Stimulated activated naive CD4-positive, alpha-beta T cell treated with Interleukin-2 at 50 U/mL for 16 hours (primary cell): ENCODE measurements at places on chromosomes 7 and 10.

- DNase-seq: no peak
Observed at GRCh38 chr7:80924090-80924489, 5.2 kb upstream of the SEMA3C start.

DNA sequence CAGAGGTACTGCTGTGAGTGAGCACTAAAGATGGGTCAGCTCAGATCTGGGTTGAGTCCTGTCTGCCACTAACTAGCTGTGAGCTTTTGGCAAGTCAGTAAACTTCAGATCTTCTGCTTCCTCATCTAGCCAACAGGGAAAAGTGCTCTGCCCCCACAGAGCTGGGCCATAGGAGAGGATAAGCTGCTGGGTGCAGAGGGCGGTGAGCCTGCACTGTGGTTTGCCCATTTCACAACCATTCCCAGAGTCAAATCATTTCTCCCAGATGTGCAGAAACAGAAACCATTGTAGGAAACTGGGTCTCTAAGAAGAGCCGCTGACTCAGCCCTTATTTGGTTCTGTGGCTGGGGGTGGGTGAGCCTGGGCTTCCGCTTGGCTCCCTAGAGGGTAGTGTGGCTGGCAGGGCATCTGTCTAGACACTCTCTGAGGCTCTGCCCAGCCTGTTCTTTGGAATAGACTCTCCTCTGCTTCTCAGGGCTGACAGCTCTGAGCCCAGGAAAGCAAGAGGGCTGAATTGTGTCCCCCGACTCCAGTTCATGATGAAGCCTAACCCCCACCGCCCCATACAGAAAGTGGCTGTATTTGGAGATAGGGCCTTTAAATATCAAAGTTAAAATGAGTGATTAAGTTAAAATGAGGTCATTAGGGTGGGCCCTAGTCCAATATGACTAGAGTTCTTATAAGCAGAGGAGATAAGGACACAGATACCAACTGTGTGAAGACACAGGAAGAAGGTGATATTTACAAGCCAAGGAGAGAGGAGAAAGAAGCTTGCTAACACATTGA is 29.5 kb upstream of the ARHGAP22 start:
- no peak for DNase-seq

GRCh38 chr7:17532861-17533404 is 234.5 kb downstream of the AHR start:
- DNase-seq: no peak

GRCh38 chr10:124012583-124012982 is 80.8 kb downstream of the CHST15 start:
- no peak for DNase-seq

GRCh38 chr10:7117806-7118674 is 292.8 kb downstream of the SFMBT2 start:
- no peak for DNase-seq

- DNase-seq: no peak
Observed at GRCh38 chr10:5532307-5532605, 7.5 kb downstream of the CALML3 start.

DNA sequence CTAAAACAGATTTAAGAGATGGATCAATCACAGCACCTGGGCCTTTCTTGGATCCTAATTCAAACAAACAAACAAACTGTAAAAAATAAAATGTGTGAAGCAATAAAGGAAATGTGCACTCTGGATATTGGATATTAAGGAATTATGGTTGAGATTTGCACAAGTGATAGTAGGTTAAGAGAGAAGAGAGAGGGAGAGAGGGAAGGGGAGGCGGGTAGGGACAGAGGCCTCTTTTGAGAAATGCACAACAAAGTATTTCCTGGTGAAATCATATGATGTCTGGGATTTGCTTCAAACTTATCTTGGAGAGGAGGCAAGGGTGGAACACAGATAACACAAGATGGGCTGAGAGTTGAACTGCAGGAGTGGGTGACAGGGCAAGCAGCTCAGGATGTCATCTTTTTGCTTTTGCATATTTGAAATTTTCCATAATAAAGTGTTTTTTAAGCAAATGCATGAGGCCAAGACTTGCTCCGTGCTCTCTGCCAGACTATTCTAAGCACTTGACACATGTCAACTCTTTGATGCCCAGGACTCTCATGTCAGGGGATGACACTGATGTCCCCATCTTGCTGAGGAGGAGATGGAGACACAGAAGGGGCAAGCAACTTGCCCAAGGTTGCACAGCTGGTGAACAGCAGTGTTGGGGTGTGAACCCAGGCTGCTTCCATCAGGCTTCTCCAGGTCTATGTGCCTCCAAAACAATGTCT is 9.1 kb upstream of the AEBP1 start:
- no peak for DNase-seq

DNA sequence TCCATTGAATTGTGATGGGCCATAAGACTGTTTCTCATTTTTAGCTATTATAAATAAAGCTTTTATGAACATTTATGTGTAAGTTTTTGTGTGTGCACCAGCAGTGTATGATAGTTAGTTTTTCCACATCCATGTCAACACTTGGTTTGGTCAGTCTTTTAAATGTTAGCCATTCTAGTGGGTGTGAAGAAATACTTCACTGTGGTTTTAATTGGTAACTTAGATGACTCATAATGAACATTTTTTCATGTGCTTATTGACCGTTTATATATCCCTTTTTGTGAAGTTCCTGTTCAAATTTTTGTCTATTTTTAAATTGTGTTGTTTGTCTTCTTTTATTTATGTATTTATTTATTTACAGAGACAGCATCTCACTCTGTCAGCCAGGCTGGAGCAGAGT is 23.6 kb upstream of the PDK4 start:
- DNase-seq: no peak

- DNase-seq: no peak
Observed at GRCh38 chr10:86350897-86351296, 15.7 kb downstream of the GRID1 start.

GRCh38 chr10:100065084-100065660 is 16.5 kb downstream of the CPN1 start:
- no peak for DNase-seq

DNA sequence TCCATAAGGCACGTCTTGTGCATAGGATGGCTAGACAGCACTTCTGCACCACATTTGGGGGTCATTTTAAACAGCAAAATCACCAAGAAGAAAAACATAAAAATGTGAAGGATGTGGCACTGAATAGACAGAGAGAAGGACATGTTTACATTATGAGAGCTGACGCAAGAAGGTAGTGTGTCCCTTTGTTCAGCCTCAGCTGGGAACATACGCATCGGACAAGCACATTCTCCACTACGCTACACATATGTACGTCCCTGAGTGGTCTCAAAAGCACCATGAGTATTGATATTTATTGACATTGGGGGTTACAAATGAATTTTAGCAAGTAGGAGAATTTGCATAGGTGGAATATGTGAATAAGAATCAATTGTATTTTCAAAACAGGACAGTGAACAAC is 20.2 kb downstream of the DDC start:
- DNase-seq: no peak

GRCh38 chr10:96608805-96609204 is 22.0 kb upstream of the TM9SF3 start:
- DNase-seq: no peak

DNA sequence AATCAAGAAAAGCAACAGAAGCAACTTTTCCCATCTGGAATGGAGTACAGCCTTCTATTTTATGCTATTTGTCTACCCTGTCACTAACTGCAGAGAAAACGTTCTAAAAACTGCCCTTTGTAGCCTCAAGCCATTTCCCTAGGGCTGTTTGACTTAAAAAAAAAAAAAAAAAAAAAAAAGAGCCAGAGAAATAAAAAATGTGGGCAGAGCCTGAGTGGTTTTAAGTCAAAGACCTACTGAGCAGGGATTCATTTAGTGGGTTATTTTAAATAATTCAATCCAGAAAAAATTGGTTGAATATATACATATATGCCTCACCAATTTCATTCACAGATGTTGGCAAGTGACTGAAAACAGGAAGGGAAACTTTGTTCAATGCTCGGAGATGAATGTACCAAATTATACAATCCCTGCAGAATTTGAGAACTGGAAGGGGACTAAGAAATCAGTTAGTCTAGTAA is 75.2 kb downstream of the PPP1R3C start:
- DNase-seq: no peak

GRCh38 chr7:22610951-22611757 is 111.2 kb upstream of the STEAP1B start:
- DNase-seq: no peak

GRCh38 chr10:122078965-122079795 is 90.2 kb downstream of the TACC2 start:
- DNase-seq: no peak

DNA sequence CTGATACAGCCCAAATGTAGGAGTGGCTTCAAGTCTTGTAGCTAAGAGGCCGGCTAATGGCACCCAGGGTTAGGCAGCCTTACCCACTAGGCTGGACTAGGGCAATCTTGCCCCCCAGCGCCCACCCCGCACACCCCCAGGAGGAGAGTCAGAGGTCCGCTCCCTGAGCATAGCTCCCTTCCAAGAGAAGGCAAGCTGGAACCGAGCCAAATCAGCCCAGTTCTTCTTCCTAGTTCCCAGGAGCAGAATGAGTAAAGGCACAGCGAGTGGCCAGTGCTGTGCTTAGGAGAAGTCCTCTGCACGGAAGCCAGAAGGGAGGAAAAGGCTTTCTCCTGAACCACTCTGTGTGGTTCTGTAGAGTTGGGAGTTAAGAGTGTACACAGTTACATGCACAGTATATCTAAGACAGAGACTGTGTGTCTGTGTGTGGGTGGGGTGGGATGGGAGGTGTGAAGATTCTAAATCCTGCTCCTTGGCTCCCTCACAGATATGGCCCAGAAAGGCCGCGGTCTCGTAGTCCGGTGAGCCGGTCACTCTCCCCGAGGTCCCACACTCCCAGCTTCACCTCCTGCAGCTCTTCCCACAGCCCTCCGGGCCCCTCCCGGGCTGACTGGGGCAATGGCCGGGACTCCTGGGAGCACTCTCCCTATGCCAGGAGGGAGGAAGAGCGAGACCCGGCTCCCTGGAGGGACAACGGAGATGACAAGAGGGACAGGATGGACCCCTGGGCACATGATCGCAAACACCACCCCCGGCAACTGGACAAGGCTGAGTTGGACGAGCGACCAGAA is 59.7 kb upstream of the PDCD4 start:
- DNase-seq: no peak

- DNase-seq: no peak
Observed at GRCh38 chr10:31288962-31289361, 30.1 kb upstream of the ZEB1 start.

GRCh38 chr7:44153948-44154335 is 12.8 kb upstream of the MYL7 start:
- DNase-seq: no peak

GRCh38 chr10:88525371-88526069 is 57.6 kb downstream of the RNLS start:
- DNase-seq: no peak

GRCh38 chr7:96080027-96080426 is 241.9 kb downstream of the SLC25A13 start:
- DNase-seq: no peak

DNA sequence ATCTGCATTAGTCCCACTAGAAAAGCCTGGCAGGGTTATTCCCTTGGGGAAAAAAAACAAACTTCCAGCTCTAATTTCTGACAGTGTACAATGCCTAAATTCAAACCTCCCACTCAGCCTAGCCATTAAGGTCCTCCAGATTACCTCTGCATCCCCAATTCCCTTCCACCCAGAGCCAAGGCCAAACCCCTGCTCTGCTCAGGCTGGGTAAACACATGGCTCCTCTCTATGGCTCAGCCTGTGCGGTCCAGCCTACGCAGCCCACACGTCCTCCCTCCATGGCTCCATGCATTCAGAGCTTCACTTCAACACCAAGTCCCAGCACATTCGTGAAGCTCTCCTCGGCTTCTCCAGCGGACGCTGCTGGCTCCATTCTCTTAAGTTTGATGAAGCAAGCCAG is 5.2 kb downstream of the DLG5 start:
- no peak for DNase-seq

- no peak for DNase-seq
Observed at GRCh38 chr10:58756130-58756719, 243.6 kb downstream of the BICC1 start.

GRCh38 chr10:122419016-122419415 is 35.4 kb upstream of the ARMS2 start:
- no peak for DNase-seq

DNA sequence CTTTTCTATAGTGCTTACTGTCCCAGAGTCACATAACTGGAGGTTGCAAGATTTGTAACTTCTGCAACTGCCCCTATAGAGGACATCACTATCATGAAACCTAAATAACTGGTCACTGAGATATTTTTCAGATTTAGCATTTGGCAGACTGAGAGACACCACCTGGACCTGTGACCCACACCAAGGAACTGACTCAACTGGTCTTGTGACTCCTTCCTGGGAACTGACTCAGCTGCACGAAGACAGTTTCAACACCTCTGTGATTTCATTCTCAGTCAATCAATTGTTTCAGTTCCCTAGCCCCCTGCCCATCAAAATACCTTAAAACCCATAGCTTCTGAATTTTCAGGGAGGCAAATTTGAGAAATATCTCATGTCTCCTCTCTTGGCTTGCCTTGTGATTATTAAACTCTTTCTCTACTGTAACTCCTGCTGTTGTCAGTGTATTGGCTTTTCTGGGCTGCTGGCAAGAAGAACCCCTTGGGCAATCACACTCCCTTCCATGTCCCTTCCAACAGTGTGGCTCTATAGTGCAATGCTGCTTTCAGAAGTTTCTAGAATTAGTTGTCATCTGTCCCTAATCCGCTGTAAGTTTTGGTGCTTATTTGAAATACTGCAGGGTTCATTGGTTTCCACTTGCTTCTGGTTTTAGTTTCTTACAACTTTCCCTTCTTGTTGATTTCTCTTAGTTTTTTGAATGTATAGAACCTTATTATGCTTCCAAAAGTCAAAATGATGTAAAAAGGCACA is 127.8 kb upstream of the ADCY1 start:
- DNase-seq: no peak

DNA sequence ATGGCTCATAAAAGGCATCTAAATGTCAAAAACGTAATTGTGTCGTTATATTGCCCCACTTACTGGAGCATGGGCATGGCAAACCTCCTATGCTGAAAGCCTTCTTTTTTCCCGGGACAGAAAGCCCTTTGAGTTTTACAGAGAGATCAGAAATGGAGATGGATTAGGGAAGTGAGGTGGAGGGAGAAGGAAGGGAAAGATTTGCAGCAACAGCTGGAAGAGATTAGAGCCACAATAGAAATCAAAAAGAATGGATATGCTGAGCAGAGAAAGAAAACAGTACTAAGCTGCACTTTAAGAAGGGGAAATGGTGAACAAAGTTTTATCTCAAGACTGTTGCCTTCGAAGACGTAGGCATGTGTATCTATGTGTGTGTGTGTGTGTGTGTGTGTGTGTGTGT is 97.2 kb upstream of the PCGF5 start:
- no peak for DNase-seq

GRCh38 chr10:122850705-122851640 is 5.3 kb upstream of the CUZD1 start:
- DNase-seq: no peak

- DNase-seq: no peak
Observed at GRCh38 chr10:30349967-30350735, 1.1 kb upstream of the MTPAP start.

- DNase-seq: no peak
Observed at GRCh38 chr7:276230-276835, 13.6 kb upstream of the FOXL3 start.

- DNase-seq: no peak
Observed at GRCh38 chr10:70509757-70510147, 31.2 kb downstream of the PALD1 start.
